ENCODE measurements at places on chromosomes 1 and 21.

DNA sequence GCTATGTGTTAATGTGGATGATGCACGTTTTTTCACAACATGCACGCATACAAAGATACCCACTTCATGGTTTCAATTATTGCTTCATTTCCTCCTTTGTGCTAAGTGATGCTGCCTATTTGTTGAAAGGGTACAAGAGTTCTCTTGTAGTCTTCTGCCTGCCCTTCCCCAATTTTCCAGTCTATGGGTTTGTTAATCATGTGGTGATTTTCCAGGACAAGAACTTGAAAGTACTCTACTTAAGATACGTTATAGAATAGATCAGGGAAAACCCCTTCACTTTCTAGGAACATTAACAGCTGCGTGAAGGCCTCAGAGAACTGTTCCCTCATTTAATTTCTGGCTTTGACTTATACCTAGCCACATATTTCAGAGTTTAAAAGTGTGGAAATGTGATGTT, 52.1 kb upstream of the SLC44A3 start:
- no peak for DNase-seq

DNA sequence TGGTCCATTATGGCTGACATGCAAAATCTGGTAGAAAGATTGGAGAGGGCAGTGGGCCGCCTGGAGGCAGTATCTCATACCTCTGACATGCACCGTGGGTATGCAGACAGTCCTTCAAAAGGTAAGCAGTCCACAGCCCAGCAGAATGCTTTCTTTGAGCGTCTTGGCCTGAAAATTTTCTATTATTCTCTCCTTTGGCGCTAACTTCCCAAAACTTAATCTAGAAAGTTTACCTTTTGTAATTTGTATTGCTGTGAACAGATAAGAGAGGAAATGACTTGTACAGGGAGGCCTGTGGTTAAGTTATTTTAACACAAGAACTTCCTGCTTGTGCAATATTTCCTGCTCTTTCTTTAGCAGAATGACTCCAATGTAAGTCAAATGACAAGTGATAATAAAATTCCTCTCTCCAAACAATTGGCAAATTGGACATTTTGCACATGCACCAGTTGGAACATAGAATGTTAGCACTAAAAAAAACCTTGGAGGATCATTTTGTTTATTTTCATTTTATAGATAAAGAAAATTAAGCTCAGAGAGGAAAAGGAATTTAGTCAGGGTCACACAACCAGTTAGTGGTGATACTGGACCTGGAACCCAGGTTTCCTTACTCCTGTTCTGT, 18.9 kb downstream of the CAP1 start:
- no peak for DNase-seq

DNA sequence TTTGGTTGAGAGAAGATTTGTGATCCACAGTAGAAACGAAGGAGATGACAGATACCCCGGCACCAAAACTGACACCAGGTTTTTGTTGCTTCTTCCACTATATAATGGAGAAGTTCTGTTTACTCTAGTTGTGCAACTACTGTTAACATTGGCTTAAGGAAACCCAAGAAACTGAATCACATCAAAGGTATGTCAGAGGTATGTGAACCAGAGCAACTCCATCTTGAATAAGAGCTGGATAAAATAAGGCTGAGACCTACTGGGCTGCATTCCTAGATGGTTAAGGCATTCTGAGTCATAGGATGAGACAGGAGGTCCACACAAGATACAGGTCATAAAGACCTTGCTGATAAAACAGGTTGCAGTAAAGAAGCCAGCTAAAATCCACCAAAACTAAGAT, 173.7 kb upstream of the CAMK1G start:
- DNase-seq: no peak

- no peak for DNase-seq
These were observed 93.7 kb downstream of the CTH start for GRCh38 chr1:70504821-70505193.

DNA sequence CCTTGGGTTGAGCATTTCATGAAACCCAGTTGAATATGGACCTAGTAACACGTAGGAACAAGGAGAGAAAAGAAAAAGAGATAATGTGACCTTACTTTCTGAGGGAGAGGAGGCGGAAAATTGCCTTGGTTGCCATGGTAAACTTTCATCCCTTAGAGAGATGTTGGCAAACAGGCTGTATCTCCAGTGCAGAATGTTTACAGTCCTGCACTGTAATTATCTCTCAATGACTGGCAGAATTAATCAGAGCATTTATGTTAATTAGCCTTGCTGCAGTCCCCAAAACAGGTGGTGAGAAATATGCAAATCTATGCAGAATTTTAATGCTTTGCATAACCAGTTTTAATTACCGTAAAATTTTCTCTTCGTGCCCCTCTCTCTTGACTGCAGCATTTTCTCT, 147.3 kb downstream of the CD247 start:
- DNase-seq: no peak
